H1 (cell line): ENCODE measurements at places on chromosomes 12 and 14. TPM values are rescaled to one million over a fixed set of nuclear protein-coding genes. Genes with fewer than 3 reads are reported as not detected.

RDH16 gene
- 0.30 and 0.46 TPM in 2 replicates for total RNA-seq

SLC5A8 gene
- 0.11 TPM in 1 of 2 replicates, not detected in the other for total RNA-seq

LAG3 gene
- 2.8 and 3.1 TPM in 2 replicates for total RNA-seq

RHOJ gene
- total RNA-seq: not detected in 2 replicates

HSPB8 gene
- 11.7 TPM in 2 replicates for total RNA-seq

EFS gene
- 27.8 and 29.0 TPM in 2 replicates for total RNA-seq

PCED1B gene
- total RNA-seq: 4.7 and 4.9 TPM in 2 replicates

EEA1 gene
- total RNA-seq: 16.5 and 18.8 TPM in 2 replicates

DTX3 gene
- total RNA-seq: 41.8 and 43.4 TPM in 2 replicates

DBX2 gene
- total RNA-seq: not detected in 2 replicates

OAS3 gene
- total RNA-seq: 0.73 and 1.1 TPM in 2 replicates

JAG2 gene
- total RNA-seq: 6.2 and 8.9 TPM in 2 replicates

SCARB1 gene
- total RNA-seq: 57.1 and 58.0 TPM in 2 replicates

TBX3 gene
- total RNA-seq: 0.29 and 1.0 TPM in 2 replicates

GLT8D2 gene
- 5.7 and 6.8 TPM in 2 replicates for total RNA-seq

GPR68 gene
- total RNA-seq: 0.22 and 0.33 TPM in 2 replicates

OTOGL gene
- total RNA-seq: 0.17 and 0.31 TPM in 2 replicates

IKZF4 gene
- total RNA-seq: 12.5 and 13.3 TPM in 2 replicates

TMEM63C gene
- 7.0 and 7.6 TPM in 2 replicates for total RNA-seq

SERPINA12 gene
- total RNA-seq: not detected in 2 replicates

GDF3 gene
- total RNA-seq: 12.6 and 16.8 TPM in 2 replicates

FOXN3 gene
- total RNA-seq: 165 and 178 TPM in 2 replicates

ABCC9 gene
- total RNA-seq: not detected in 2 replicates

CMKLR1 gene
- 1.7 and 2.1 TPM in 2 replicates for total RNA-seq

ACOT6 gene
- not detected in 2 replicates for total RNA-seq

GPR135 gene
- total RNA-seq: 0.73 and 1.1 TPM in 2 replicates

ZNF605 gene
- 16.9 and 20.3 TPM in 2 replicates for total RNA-seq

OAS2 gene
- not detected in 2 replicates for total RNA-seq

NKX2-1 gene
- not detected in 2 replicates for total RNA-seq

PPP1R1A gene
- 8.1 and 13.1 TPM in 2 replicates for total RNA-seq

DUSP16 gene
- total RNA-seq: 55.9 and 60.5 TPM in 2 replicates

ASCL1 gene
- total RNA-seq: not detected in 2 replicates

KTN1 gene
- total RNA-seq: 144 and 151 TPM in 2 replicates

NPAS3 gene
- 0.60 and 0.63 TPM in 2 replicates for total RNA-seq
